ENCODE measurements at places on chromosomes 11 and 22.

DNA sequence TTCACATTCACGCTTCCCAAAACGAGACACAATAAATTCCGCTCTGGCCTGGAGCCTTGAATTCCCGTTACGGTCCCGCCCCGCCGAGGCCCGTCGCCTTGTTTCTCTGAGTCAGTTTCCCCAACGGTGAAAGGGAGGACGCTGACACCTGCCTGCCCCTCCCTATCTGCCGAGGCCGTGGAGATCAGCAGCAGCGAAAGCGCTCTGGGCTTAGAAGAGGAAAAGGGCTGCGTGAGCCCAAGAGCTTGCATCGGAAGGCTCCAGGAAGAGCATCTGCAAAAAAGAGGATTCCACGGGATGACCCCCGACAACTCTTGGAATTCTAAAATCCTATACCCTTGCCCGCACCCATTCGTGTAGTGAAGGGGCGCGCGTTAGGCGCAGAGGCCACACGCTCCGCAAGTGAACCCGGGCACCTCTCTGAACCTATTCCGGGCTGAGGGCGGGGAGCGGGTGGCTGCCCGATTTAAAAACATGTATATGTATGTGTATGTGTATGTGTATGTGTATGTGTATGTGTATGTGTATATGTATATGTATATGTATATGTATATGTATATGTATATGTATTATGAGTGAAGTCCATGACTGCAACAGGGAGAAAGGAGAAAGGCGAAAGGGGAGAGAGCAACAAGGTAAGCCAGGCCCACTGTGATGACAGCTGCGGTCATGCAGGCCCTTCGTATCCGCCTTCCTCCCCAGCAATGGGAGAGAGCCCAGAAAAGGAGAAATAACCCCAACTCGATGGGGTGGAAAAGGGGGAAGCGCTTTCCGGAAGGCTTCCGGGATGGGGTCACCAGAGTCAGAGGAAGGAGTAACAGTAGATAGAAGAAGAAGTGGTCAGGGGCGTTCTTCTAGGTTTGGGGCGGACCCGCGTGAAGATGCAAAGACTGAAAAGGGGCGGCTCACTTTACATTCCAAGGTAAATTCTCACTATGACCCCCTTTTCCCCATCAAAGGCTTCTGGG, 948 bp upstream of the MRTFA start:
- DNase-seq: no peak

DNA sequence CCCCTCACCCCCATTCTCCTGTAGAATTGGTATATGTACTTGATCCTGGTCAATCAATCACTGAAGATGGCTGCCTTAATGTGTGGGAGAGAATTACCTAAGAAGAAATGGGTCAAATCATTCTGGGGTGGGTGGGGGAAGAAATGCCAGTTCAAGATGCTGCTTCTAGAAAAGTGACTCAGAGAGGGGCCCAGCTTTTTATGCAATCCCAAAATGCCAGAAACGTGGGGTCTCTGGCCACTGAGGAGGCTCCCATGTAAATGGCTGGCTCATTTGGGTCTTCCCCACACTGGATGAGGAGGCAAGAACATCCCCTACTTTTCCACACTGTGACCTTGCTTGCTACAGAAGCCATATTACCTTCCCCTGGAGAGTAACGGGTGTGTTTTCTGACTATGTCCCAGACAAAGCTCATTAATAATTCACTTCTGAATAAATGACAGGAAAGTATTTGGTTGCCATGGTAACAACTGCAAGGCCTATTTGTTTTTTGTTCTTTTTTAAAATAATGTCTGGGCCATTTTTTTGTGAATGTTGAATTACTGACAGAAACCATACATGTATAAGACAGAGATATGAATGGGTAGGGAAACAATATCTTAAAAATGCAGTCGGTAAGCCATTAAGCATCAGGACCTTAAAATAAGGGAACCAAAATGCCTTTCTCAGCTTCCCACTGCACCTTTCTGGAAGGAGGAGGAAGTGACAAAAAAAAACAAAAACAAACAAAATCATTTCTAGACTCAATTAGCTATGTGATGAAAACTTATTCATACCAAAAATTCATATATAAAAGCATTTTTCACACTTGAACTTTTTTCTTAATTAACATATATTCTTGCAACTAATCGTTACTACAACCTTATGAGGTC, 32.0 kb downstream of the SLC1A2 start:
- DNase-seq: no peak

DNA sequence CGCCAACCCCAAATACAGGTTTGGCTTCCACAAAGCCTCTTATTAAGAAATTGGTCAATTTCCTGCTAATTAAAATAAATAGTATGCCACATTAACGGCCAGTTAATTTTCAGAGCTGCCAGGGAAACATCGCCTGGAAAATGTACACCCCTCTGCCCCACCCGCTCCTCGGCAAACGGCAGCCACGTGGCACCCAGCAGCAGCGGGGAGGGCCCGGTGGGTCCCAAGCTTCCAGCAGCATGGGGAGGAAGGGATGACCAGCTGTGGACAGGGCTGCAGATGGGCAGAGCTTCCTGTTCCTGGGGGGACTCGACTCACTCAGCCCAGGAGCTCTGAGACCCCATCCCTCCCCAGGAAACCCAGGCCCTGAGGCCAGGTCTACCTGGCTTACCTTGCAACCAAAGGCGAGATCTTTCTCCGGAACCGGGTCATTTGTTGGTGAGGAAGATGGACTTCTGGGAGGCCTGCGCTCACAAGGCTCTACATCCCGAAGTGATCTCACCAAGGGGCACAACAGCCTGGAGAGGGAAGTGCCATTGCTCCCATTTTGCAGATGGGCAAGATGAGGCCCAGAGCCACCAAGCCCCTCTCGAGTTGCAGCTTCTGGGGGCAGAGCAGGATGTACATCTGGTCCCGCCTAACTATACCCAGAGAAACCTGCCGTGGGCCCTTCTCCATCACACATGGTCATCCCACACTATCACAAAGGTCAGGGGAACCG, 68.3 kb downstream of the IGLL1 start:
- no peak for DNase-seq

DNA sequence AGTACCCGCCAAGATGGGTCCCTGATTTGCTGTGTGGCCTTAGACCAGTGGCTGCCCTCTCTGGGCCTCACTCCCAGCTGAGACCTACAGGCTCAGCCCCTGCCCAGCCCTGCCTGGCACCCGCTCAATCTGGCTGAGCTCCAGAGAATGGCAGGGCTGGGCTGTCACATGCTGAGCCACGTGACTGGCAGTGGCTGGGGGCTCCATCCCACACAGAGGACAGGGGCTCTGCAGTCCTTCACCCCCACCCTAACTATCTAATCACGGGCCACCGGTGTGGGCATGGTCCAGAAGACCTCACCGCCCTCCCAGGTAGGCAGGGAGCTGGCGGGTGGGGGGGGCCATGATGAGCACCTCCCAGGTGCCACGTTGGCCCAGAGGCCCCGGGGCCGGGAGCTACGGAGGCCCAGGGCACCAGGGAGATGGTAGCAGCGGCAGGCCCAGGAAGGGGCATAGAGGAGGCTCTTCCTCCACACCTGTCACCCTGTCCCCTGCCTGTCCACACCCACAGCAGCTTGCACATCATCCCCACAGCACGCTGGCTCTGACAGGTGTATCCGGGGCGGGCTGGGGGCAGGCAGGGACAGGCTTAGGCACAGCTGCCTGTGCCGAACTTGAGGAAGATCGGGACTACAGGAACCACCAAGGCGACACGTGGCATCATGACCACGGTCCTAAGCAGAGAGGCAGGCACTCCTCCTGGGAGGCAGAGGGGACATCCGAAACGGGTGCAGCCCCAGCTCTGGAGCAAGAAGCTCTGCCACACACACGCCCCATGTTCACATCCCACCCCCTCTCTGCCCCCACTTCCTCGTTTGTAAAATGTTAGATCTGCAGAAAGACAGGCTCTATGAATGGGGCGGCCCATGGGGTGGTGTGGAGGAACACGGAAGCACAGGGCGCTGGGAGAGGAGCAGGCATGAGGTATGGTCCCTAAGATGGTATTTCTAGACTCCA, 1.5 kb upstream of the ALDH3B1 start:
- DNase-seq: no peak

- no peak for DNase-seq
Observed at GRCh38 chr22:35432228-35432905, 32.4 kb downstream of the MCM5 start.

DNA sequence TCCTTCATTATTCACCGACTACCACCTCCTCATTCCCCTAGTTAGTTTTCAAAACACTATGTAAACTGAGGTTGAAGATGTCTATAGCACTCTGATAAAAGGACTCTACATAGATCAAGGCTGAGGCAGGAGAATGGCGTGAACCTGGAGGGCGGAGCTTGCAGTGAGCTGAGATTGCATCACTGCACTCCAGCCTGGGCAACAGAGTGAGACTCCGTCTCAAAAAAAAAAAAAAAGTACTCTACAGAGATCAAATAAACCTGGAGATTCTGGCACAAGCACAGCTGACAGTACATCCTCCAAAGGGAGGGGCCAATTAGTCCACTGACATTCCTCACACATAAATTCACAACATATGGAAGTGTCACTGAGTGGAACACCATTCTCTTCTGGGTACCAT, 31.0 kb downstream of the TSG101 start:
- DNase-seq: no peak

Measured in AG04449 (cell line).